ENCODE measurements at places on chromosomes 6 and 20.

DNA sequence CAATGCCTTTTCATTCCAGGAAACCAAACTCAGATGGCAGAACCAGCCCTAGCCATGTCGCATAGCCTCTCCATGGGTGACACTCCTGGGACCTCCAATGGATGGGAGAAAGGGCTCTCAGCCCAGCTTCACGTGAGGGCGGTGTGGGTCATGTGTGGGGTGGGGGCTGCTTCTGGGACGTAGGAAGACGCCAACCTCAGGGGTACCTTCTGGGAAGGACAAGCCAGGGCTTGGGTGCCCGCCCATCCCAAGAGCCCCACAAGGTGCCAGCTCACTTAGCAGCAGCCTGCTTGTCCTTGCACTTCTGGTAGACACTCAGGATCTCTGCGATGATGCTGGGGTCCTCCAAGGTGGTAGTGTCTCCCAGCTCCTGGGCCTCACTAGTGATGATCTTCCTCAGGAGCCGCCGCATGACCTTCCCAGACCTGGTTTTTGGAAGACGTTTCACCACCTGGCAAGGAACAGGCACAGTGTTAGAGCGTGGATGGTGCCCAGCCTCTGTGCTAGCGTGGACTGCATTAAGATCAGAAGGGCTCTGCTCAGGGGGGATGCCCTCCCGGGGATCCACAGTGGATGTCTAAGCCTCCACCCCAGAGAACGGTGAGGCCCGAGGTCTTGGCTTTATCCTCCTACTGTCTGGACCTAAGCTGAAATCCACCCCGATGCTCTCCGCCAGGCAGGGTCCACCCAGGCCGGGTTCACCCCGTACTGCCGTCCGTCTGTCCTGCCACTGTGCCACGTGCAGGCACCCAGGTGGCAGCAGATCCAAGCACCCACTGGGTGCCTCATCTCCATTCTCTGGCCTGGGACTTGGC lies 15.1 kb upstream of the APMAP start:
- no peak for DNase-seq

GRCh38 chr6:3259491-3259958 lies 778 bp downstream of the PSMG4 start:
- DNase-seq = no peak

DNA sequence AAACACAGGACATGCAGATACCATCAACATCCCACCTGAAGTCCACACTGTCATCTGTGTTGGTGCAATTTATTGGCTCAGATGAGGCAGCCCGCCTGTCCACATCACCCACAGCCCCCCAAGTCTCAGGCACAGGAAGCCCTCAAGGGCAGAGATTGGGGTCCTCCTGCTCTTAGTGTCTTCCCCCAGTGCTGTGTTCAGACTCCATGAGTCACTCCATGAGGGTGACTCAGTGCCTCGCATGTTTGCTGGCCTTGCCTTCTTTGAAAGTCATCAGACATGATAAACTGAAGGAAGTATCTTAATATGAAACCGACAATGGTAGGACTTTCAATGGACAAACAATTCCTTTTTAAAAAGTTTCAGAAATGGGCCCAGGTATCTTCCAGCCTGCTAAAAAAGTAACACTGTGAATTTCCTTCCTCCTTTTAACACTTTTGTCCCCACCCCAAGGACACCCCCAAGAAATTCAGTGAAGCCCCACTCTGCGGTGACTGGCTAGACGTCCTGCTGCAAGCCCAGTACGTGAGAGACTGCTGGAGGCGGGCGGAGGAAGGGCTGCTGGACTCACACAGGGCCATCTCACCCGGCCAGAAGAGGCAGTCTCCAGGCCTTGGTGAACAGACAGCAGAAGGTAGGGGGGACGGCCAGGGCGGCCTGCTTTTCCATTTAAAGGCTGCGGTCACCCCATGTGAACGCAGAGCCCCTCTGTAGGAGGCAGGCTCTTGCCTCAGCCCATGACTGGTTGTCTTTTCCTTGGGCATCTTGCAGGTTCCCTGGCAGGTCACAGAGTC lies 43.0 kb upstream of the KCNK16 start:
- DNase-seq = no peak

- DNase-seq = no peak
Measured at GRCh38 chr6:3887150-3887700, 38.1 kb downstream of the FAM50B start.

DNA sequence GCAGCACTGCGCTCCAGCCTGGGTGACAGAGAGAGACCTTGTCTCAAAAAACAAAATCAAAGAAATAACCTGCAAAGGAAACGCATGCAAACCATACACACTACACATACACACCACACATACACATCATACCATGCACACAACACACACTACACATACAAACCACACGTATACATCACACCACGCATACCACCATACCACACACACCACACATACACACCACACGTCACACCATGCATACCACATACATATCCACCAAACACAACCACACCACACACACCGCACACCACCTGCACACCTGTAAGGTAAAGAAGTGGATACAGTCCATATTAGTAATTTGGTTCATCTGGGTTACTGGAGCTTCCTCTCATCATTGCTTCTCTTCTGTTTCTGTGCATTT lies 32.3 kb upstream of the F13A1 start:
- no peak for DNase-seq

DNA sequence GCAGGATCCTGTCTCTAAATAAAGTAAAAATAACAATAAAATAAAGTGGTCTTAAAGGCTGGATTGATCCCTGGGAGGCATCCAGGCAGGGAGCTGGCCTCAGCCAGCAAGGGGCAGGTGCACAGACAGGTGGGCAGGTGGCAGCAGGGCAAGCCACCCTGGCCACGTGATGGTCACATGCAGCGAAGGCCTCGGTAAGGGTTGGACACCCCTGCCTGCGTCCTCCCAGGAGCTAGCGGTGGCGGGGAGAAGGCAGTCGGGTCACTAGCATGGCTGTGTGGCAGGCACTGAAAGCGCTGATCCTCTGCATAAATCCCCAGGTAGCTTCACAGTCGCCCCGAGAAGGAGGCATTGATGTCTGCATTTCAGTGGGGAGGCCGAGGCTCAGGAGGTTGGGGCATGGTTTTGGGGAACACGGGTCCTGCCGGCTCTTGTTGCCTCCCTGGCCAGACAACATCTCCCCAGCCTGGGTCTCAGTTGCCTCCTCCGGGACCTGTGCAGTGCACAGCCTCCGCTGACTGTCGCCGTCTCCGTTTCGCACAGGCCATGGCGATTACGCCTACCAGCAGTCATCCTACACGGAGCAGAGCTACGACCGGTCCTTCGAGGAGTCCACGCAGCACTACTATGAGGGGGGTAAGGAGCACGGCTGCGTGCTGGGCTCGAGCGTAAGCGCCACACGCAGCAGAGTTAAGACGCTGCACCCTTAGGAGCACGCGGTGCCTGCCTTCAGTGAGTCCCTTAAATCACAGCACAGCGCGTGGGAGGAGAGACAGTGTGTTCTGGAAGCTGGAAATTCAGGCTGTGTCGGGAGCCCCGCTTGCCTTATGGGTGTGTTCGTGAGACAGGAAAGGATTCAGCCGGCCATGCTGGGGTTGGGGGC lies 17.7 kb upstream of the MTG2 start:
- DNase-seq = no peak

- no peak for DNase-seq
Measured at GRCh38 chr6:124941259-124941658, 21.0 kb upstream of the RNF217 start.

GRCh38 chr6:134424798-134425170 lies 106.9 kb upstream of the SGK1 start:
- DNase-seq = no peak

DNA sequence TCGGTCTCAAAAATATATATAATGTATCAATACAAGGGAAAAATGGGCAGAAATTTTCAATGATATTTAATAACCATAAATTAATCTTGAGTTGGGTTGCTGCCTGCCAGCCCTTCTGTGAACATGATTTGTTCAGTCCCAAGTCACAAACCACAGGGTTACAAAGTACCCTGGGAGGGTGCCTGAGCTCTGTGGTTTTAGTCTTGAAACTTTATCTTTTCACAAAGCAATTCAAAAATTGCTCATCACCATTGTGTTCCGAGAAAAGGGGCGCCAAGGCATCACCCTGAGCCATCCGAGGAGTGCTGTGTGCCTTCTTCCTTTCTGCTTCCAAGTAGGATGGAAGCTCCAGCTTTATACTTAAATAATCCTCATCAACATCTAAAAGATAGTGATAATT lies 141.6 kb upstream of the AKAP12 start:
- DNase-seq = no peak

DNA sequence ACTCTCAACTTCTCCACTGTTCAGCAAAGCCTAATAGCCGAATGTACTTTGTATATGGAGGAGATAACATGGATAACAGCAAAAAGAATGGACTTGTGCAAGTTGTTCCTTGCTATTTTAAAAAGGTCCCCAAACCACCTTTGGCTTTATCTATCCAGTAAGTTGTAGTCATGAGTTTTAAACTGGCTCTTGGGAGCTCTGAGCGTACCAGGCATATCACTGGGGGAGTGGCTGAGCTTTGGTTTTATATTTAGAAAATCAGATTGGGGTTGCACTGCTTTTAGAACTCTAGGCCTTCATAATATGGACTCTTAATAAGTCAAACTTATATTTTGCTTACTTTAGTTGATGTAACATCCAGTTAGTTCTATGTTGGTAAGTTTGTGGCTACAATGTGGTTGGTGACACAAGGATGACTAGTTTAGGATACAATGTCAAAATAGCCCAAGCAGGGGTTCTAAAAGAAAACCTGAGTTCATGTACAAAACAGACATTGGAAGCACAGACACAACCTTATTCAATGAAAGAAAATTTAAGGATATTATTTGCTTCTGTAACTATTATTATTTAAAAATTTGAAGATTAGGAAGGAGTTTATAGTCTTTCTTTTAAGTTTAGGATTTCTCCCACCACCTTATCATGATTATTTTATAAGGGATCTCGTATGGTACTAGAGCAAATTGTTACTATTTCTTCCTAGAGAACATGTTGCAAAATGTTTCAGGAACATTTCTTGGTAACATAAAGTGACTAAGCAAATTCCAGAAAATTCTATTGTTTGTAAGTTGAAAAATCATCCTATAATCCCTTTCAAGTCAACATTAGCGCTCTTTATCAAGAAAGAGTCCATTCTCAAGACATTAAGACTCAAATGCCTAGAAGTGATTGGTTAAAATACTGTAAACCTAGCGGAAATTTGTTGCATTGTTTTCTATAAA lies 165.8 kb upstream of the SUPT3H start:
- DNase-seq = peak; percentile 17

- no peak for DNase-seq
Measured at GRCh38 chr6:151110576-151110905, 129.2 kb upstream of the AKAP12 start.

DNA sequence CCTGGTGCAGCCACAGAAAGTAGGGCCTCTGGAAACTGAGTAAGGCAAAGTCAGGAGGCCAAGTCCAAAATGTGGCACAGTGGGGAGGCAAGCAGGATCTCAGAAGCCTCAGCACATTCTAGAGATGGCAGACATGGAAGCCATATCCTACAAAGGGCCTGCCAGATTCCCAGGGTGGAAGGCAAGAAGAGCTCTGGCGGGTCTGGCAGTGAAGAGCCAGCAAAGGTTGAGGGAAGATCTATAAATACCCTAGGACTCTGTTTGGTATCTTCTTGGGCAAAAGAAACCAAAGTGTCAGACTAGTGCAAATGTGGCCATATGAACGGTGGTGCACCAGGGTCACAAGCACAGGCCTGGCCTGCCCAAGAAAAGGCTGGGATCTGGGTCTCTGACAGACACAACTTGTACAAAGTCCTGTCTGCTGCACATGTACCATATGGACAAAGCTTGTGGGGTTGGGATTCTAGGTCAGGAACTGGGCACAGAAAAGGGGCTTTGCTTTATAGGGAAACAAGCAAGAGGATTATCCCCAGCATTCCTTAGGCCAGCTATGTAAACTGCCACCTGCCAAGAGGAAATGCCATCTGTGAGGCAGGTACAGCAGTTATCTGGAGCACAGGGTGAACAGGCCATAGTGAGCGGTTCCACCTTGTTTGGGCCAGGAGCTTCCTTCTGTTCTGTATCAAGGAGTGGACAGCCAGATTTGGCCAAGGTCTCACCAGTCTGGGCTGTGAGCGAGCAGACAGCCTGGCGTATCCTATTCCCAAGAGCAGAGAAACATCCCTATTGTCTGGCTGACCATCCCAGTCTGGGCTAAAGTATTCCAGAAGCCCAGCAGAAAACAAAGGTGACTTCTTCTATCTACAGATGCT lies 36.3 kb upstream of the SLC4A11 start:
- no peak for DNase-seq

- no peak for DNase-seq
Measured at GRCh38 chr6:118775381-118775780, 118.6 kb upstream of the ASF1A start.

DNA sequence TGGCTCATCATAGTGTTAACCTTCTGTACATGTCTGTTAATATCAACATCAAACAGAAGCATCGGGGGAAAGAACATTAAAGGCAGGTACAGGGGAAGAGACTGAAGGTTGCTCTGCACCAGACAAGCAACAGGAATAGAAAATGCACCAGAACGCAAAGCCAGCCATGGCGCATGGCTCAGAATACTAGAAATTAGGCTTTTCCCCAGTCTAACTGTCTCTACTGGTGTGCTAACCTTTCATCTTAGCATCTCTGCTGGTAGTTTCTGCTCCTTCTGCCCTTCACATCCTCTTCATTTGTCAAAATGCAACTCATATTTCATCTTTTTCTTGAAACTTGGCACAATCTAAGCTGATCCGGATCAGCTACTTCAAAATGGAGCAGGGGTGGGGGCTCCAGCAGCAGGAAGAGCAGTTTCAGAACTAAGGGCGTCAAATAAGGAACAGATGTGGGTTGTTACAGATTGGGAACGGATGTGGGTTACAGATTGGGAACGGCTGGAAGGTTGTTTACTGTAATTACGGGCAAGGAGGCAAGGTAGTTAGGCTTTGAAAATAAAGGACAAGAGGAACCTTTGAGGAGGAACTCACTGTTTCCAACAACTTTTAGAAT lies 13.1 kb upstream of the RNASET2 start:
- no peak for DNase-seq

DNA sequence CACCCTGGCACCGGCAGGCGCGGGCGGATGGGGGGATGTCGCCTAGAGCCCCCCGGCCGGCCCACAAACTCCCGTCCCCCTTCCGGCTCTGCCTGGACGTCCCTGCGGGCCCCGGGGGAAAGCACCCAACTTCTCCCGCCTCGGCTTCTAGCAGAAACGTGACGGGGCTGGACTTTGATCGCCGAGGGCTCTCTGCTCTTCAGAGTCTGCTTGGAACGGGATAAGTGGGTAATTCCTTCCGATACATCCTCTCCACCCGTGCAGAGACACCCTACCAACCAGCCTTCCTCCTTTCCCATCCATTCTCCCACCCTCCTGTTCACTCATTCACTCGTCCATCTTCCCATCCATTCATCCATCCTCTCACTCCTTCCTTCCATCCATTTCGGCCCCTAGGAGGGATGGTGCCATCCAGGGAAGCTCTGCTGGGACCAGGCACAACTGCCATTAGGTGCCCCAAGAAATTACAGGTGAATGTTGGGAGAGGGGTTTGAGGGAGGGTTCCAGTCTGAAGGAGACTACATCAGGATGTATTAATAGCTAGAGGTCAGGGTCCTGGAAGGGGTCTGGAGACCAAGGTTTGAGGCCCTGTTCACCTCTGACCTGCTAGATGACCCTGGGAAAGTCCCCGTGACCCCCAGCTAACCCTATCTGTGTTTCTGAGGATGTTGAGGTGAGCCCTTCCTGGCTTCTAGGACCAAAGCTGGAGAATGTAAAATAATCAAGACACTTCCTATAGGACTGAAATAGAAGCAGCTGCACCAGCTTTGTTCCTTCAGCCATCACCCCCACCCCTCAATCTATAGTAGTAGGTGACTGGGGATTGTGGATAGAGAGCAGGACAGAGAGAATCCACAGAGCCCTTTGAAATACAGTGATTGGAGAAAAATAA lies 538 bp downstream of the TTLL9 start:
- DNase-seq = no peak

- no peak for DNase-seq
Measured at GRCh38 chr6:159610881-159611280, 82.2 kb downstream of the SOD2 start.

- DNase-seq = no peak
Measured at GRCh38 chr6:119353696-119354095, 4.1 kb upstream of the MAN1A1 start.

Measured in Panc1 (cell line).